Astrocyte (in vitro differentiated cells and primary cell): ENCODE measurements at places on chromosomes 6 and 20. TPM values are rescaled to one million over a fixed set of nuclear protein-coding genes. Genes with fewer than 3 reads are reported as not detected.

DNA sequence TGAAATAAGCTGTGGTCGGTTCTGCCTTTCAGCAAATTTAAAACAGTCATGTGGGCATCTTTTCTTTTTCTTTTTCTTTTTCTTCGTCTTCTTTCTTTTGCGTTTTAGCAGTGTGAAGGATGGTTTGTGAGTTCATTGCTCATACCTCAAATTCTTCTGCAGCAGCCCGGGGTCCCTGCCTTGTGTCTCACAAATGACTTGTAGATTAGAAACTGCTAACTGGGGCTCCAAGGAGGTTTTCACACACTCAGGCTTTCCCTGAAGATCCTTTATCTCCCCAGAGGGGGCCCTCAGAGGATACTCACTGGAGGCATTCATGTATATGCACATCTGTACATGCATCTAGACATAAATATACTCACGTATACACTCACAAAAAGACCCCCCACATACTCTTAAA is 1.7 kb downstream of the SMOC2 start:
- no peak for DNase-seq

DNA sequence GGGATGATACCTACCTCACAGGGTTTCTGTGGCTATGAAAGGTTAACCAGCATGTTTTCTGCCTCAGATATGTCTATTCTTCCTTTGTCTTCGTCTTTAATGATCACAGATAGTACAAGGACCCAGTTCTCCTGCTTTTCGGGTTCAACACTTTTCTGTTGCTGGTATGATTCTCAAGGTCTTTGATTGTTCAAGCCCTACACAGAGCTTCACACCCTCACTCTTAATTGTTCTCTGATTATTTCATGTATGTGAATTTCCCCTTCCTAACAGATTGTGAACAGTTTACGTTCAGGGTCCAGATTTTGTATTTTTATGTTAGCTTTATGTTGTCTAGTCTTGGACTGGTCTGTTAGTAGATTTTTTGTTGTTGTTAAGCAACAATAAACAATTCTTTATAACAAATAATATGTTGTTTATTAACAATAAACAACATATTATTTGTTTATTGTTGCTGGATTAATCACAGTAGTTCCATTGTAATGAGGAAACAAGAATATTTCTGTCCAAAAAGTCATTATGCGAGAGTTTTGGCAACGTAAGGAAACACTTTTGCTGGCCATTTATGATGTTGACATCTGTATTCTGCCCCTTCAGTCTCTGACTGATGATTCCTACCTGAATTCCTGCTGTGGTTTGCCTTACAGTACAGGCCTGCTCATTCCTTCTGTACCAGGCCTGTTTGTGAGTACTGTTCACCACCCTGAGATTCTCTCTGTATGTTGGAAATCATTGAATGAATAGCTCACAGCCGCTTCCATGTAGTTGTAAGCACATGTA is 27.2 kb upstream of the TULP4 start:
- DNase-seq = peak; percentile 64

- DNase-seq = no peak
Observed at GRCh38 chr6:132388291-132388690, 13.0 kb downstream of the MOXD1 start.

- DNase-seq = peak; percentile 58
Observed at GRCh38 chr6:83092756-83093399, 25.4 kb downstream of the DOP1A start.

Gene PKHD1
- total RNA-seq = 0.16 and 0.17 TPM in 2 replicates

GRCh38 chr6:11434565-11435326 is 102.8 kb upstream of the TMEM170B start:
- DNase-seq = peak; percentile 86

DNA sequence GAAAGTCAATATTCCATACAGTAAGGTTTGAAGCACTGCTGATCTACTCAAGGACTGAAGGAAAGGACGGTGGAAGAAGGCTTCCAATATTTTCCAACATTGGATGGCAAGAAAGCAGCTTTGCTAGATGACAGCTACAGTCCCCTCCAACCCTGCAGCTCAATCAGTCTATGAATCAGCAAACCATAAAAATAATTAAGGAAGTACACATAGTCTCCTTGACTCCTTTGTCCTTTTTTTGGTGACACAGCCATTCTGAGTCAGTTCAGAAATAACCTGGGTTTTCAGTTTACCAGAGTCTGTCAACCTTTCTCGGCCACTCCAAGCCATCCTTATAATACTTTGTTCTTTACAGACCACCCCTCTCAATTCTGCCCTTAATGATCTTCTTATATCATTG is 232.5 kb downstream of the IBTK start:
- DNase-seq = no peak

- DNase-seq = no peak
Observed at GRCh38 chr6:122569230-122569771, 40.9 kb upstream of the PKIB start.

Gene SLC17A1
- total RNA-seq = not detected in 2 replicates

DNA sequence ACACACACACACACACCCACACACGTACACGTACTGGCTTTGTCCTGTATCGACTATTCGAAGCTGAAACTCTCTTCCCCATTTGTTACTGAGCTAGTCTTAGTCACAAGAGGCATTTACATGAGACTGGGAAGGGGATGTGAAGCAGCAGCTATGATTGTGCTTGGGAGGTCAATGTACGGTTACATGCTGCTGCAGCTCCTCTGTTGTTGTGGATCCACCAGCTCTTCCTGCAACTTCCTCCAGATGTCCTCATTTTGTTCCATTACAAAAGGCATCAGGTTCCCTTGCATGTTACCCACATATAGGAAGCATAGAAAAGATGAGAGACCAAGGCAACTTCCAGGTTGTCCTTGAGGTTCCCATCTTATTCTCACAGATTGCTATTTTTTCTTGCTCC is 612.4 kb upstream of the IMPG1 start:
- no peak for DNase-seq

Gene SDCBP2
- 4.6 and 4.8 TPM in 2 replicates for total RNA-seq

DNA sequence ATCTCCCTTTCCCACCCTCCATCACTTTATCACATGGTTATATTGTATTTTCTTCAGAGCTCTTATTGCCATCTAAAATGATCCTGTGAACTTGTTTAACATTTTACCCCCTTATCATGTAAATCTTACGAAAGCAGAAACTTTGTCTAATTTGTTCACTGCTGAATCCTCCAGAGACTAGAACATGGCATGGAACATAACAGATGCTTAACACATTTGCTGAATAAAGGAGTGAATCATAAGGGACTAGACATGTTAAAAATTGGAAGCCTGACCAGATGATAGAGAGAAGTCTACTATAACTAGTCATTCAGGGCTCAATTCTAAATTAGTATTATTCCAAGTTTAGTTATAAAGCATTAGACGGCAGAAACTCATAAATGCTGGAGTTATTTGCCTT is 73.3 kb downstream of the MAN1A1 start:
- DNase-seq = no peak

DNA sequence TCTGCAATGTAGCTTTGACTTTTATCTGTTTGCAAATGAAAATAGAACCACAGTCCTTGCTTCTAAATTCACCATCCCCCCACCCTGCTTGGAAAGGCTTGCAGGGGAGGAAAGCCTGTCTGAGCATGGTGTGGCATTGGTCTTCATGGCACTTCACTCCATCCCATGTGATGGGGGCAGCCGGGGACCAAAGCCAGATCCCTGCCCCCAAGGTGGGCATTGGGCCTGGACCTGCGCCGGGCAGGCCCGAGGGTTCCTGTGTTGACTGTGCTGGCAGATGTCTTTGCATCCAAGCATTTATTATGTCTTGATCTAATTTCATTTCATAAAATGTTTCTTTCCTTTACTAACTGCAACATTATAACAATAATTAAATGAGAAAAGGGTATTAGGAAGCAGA is 120.0 kb downstream of the SYNDIG1 start:
- no peak for DNase-seq

DNA sequence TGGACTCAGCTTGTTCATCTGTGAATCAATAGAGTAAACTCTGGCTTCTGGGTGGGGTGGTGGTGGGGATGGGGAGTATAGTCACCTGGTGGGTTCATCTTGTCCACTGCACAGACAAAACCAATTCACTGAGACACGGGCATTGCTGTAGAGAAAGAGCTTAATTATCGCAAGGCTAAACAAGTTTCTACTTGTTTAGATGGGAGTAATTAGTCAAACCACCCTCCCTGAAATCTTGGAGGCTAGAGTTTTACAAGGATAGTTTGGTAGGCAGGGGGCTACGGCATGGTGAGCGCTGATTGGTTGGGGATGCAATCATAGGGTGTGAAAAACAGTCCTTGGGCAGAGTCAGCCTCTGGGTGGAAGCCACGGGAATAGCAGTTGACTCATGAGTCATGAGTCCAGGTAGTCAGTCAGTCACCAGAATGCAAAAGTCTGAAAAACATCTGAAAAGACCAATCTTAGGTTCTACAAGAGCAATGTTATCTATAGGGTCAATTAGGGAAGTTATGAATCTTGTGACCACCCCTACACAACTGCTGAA is 77.8 kb downstream of the STMND1 start:
- DNase-seq = no peak

- DNase-seq = peak; percentile 4
Observed at GRCh38 chr6:161919691-161920090, 645.8 kb upstream of the AGPAT4 start.

DNA sequence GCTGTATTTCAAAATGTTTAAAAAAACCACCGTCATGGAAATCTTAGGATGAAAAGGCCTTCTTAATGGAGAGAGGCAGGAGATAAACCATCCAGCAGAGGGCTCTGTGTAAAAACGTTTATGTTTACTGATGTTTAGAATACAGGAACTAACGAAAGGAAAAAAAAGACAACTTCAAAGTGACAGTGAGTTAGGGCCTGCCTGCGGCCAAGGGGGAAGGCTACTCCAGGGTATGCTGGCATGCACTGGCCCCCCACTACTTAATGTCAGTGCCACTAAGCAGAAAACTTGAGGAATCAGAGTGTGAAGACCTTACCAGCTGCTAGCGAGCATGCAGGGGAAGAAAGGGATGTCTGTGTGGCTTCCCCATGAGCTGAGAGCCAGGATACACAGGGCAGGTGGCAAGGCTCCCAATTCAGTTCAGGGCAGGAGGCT is 47.7 kb downstream of the AKAP7 start:
- DNase-seq = no peak

DNA sequence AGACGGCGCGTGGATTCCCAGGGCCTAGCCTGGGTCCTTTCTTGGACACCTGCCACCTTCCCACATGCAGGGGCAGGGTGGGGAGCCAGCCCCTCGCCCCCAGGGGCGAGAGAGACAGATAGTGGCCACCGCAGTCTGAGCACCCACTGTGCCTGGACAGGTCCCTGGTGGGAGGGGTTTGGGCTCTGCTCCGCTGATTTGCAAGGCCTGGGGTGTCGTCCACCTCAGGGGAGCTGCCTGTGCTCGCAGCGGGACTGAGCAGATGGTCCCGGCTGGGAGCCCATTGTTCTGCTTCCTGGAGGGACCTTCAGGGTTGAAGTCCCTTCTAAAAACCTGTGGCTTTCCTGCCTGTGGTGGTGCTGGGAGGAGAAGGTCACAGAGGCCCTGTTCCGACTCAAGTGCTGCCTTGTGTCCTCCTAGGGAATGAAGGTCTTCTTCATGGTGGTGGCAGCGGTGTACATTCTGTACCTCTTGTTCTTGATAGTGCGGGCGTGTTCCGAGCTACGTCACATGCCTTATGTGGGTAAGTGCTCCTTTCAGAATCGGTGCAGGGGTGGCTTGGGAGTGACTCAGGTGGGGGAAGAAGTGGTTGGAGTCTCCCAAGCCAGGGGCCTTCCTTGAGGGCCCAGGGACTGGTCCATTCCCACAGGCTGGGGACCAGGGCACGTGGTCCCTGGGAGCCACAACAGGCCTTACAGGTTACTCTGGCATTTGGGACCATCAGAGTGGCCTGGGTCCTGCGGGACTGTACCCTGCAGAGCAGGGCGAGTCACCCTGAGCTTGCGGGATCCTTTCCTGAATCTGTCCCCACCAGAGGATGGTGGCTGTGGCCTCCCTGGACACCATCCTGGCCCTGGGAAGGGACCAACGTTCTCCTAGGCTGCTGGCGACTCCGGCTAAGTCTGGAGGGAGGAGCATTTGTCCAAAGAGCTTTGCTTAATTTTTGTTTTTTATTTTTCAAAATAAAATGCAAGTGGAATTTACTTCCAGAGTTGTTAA is 19.6 kb downstream of the DYNLT1 start:
- no peak for DNase-seq

- DNase-seq = no peak
Observed at GRCh38 chr6:139003751-139004150, 15.7 kb upstream of the REPS1 start.

Gene DLL1
- 1.6 and 2.0 TPM in 2 replicates for total RNA-seq

Gene SLC13A3
- total RNA-seq = 0.50 and 0.66 TPM in 2 replicates

Gene IP6K3
- 4.5 and 4.6 TPM in 2 replicates for total RNA-seq

Gene MBOAT1
- 4.8 and 6.4 TPM in 2 replicates for total RNA-seq

- DNase-seq = no peak
Observed at GRCh38 chr6:34226731-34227586, 9.7 kb upstream of the HMGA1 start.

GRCh38 chr20:41308726-41309413 is 8.7 kb downstream of the ZHX3 start:
- DNase-seq = no peak

Gene GLP1R
- total RNA-seq = not detected in 2 replicates

DNA sequence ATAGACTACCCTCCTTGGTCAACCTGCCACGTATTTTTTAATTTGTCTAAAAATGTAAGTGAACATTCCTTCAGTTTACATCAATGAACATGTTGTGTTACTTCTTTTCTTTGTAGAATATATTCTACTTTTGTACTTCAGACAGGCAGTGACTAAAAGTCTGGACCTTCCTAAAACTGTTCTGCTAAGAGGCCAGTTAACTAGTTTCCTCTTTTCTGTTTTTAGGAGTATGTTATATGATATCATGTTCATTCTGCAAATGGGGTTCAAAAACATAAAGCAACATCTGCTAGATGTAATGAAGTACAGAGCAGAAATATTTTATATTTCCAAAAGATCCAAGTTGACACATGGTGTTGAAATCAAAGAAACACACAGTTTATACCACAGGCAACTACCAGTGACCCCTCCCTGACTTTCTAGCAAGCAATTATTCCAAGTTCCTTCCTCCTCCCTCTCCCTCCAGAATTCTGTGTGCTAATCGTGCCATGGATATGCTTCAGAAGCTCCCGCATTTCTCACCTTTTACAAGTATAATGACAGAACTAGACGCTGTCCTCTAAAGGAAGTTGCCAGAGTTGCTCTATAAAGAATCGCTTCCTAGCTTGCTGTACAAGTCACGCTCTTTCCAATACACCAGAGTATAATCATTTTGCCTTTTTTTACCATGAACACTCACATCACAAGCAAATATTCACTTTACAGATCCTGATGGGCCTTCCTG is 64.7 kb downstream of the ARHGAP18 start:
- no peak for DNase-seq

Gene CDSN
- total RNA-seq = 0.22 and 0.27 TPM in 2 replicates

Gene ARMH2
- not detected in 2 replicates for total RNA-seq

- no peak for DNase-seq
Observed at GRCh38 chr20:19138758-19139157, 73.7 kb upstream of the SLC24A3 start.

GRCh38 chr6:169266261-169266660 is 12.6 kb upstream of the THBS2 start:
- DNase-seq = no peak

- DNase-seq = peak; percentile 34
Observed at GRCh38 chr6:132270726-132271402, 130.4 kb downstream of the MOXD1 start.

Gene CCM2L
- 0.11 TPM in 1 of 2 replicates, not detected in the other for total RNA-seq
